ENCODE measurements at places on chromosomes 3 and 15.

DNA sequence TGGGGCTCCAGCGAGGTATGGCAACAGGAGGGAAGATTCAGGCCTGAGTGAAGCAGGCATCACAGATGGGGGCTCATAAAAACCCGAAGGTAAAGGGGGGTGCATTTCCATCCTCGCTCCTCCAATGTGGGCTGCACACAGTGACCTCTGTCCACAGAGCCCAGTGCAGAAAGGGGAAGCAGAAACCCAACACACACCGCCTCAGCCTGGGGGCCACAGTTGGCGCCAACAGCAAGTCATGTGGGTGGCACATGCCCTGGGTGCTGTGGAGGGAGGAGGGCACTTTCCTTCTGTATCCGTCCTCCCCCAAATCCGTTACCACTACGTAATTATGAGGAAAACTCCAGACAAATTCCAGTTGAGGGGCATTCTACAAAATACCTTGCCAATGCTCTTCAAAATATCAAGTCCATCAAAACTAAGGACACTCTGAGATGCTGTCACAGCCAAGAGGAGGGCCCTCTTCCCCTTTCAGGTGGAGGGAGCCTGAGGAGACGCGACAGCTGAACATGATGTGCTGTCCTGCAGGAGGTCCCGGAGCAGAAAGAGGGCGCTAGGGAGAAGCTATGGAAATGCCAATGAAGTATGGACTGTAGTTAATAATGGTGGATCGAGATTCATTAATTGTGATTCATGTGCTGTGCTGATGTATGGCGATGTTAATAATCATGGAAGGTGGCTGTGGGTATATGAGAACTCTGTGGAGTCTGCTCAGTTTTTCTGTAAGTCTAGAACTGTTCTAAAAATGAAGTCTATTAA is 16.4 kb downstream of the APBA2 start:
- DNase-seq, result no peak

- no peak for DNase-seq
Measured at GRCh38 chr3:72652395-72652794, 195.8 kb downstream of the SHQ1 start.

DNA sequence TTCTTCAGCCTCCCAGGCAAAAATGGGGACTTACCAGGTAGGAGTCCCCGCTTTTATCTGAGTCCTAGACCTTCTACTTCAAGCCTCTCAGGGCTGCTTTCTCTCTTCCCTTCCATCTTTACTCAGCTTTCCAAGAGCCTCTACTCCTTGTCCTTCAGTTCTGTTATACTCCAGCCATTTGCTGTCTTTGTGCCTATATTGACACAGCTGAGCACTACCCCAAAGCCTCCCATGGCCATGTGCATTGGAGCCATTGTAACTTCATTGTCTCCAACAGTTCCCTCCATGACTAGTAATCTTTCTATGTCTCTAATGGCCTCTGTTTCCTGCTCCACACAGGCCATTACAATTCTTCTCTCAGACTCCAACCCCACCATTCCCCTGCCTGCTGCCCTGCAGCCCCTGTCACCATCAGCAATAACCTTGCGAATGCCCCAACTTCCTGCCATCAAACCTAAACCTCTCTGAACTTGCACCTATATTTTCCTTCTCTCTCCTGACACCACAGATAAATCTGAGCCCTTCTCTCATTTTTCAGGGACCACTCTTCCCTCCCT is 77.9 kb upstream of the ADPGK start:
- no peak for DNase-seq

DNA sequence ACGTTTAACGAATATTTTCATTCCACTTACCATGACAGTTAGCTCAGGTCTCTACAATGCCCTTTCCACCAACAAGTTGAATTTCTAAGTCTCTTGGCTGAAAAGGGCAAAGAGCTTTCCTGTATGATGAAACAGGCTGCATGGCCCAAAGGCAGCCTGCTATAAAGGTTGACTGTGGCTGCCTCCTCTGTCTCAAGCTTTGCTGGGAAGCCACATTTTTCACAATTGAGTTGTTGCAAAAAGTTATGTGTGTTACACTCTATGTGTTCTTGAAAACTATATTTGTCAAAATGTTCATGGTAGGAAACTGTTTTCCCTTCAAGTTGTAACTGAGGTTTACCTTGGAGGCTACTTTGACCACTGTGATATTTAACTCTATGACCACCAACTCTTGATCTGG is 49.5 kb downstream of the DZIP1L start:
- DNase-seq, result no peak

DNA sequence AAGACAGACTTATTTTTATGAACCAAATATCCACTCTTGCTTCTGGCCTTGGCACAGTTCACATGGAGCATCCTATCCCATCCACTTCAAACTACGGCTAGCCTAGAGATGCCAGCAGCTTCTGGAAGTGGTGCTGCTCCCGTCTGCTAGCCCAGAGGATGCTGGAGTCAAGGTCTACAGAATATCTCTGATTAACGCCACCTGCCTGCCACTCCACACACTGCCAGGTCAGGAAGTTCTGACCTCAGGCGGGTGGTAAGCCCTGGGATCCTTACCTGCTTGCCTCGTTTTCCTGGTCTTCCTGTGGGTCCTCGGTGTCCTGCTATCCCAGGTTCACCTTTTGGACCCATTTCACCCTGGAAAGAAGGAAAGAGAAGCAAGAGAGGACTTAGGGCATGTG is 42.9 kb downstream of the EAF1 start:
- DNase-seq, result no peak

DNA sequence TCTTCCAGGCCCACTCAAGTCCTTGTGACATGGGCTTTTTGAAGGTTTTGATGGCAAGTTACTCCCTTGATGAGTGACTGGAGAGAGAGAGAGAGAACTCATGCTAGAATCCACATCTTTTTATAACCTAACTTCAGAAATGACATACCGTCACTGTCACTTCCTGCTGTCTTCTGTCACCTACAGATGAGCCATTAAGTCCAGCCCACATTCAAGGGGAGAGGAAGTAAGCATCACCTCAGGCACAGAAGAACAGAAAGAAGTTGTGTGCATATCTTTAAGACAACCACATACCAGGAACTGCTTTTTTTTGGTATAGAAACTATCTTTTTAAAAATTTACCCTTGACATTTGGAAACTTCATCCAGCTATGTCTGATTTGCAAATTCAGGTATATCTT is 16.6 kb upstream of the TXNRD3 start:
- no peak for DNase-seq

GRCh38 chr3:129277829-129278271 is 820 bp upstream of the HMCES start:
- peak; percentile 18 for DNase-seq
